ENCODE measurements at places on chromosomes 1 and 21. TPM values are rescaled to one million over a fixed set of nuclear protein-coding genes. Genes with fewer than 3 reads are reported as not detected.

KIF21B gene
- polyA plus RNA-seq = 0.30 TPM

DNA sequence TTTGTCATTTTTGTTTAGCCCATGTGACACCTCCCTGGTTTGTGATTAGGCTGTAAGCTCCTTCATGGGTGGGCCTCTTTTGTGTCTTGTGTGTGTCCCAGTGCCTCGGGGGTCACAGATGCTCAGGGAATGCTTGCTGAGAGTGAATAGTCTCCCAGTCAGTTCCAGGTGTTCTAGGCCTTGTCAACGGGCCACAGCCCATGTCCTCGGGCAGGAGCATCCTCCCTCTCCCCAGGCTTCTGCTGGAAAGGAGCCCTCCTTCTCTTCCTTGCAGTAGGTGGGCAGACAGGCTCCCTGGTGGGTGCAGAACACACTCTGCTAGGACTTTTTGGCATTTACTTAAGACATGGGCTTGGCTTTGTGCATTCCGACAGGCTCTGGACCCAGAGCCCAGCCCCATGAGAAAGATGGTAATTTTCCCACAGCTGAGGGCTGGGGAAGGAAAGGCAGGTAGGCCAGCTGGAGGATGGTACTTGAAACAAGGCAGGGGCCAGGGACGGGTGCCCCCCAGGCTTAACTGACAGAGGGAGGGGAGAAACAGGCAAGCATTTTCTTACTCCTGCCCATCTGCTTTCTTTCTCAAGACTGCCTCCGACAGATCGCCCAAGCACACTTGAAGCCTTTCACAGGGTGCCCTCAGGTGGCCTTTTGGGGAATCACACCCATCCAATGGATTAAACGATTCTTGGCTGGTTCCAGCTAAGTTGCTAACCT is 7.1 kb upstream of the CPLANE2 start:
- DNase-seq = peak; percentile 69

DNA sequence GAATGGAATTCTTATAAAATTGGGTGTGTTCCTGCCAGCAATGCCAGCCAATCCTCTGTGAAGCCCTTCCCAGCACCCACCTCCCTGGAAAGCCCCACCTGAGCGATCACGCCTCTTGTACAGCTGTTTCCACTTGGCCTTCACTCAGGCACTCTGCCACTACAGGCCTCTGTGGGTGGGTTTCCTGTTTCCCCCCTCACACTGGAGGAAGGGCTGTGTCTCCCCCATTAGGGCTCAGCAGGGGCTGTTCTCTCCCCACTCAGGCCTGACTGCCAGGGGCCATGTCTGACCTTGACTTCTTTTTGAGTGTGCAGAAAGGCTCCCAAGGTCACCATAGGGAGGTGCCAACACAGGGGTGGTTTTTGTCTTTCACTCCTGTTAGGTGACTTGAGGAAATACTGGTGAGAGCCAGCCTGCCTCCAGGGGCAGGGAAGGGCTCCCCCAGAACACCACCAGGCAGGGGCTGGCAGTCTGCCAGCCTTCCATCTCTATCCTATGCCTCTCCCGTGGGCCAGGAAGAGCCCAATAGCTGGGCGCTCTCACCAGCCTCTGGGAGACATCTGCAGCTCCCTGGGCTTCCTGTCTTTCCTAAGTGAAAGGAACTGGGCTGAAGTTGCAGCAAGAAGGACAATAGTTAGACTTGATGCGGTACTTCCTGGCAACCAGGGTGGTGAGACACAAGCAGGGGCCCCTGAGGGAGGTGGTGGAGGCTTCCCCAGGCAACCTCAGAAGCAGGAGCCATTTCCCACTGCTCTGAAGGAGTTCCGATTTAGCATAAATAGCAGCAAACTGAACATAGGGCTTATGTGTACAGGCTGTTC is 49.1 kb downstream of the ELK4 start:
- DNase-seq = peak; percentile 41

- DNase-seq = no peak
These were observed 105.3 kb upstream of the BEND5 start for GRCh38 chr1:48882020-48882419.

DNA sequence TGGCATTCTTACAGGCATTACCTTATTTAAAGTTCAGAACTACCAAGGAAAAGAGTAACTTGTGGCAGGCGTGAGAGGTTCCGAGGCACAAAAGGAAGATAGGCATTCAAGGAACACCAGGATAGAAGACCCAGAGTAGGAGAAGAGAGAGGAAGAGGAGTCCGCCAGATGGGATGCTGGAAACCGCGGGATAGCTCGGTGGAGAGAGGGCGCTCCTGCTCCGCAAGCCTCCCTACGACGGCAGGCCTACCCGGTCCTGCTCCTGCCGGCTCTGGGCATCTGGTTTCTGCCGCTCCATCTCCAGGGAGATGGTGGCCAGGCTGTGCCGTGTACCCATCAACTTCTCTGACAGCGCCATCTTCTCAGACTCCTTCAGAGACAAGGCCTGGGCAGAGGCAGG is 5.4 kb upstream of the NBPF1 start:
- peak; percentile 32 for DNase-seq

UBE2U gene
- polyA plus RNA-seq = not detected

- DNase-seq = no peak
These were observed 29.4 kb upstream of the LRRN2 start for GRCh38 chr1:204714861-204715511.

SHISAL2A gene
- polyA plus RNA-seq = 0.08 TPM

DNA sequence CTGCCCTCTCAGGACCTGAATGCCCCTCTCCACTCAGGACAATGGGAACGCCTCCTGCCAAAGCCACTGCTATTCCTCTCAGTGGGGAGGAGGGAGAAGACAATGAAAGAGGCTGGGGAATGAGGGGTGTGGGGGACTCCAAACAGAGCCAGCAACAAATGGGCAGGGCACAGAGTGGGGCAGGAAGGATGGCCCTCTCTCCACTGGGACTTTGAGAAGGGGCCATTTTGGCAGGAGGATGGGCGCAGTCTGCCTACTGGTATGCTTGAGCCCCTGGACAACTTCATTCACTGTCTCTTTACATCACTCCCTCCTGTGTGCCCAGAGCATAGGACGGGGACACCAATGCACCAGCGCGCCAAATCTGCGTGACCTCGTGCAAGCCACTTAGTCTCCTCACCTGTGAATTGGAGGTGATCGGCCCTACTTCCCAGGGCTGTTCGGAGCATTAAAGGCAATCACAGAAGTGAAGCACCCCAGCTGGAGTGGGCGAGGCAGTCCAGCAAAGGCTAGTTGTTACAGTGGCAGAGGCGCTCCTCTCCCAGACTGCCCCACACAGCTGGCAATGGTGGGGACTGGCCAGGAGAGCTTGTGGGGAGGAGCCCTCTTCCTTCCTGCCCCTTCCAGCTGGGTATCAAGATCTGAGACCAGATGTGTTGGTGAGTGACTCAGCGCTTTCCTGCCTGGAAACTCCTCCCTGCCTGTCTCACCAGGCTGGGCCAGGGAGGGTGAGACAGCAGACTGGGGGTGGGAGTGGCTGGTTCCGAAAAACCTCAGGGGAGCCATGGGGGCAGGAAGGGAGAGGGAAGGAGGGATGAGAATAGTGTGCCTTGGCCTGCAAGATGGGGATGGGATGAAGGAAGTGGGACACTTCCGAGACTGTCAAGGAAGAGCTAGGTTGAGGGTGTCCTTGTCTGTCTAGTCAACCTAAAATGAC is 22.4 kb upstream of the SYNC start:
- peak; percentile 87 for DNase-seq

DNA sequence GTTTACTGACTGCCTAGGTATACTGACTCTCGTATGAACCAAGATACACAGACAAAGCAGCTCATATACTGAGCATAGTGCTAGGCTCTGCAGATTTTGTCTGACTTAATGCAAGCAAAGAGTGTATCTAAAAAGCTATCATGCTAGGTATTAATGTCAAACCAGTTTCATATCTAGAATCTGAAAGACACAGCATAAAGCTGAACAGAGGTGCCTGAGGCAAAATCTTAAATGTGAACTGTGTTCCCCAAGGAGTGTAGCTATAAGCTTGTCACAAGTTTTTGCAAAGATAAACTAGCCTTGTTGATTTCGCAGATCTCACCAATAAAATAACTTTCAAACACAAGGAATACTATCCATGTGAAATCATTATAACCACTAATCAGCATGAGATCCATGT is 18.1 kb downstream of the JAK1 start:
- no peak for DNase-seq

TCP10L gene
- 1.9 TPM for polyA plus RNA-seq

GRCh38 chr1:85015826-85016225 is 18.9 kb upstream of the MCOLN2 start:
- DNase-seq = no peak

- no peak for DNase-seq
These were observed 131.0 kb upstream of the RUNX1 start for GRCh38 chr21:35179990-35180540.

S100A9 gene
- 202 TPM for polyA plus RNA-seq

MIA3 gene
- polyA plus RNA-seq = 20.2 TPM

YBEY gene
- 16.5 TPM for polyA plus RNA-seq

DNA sequence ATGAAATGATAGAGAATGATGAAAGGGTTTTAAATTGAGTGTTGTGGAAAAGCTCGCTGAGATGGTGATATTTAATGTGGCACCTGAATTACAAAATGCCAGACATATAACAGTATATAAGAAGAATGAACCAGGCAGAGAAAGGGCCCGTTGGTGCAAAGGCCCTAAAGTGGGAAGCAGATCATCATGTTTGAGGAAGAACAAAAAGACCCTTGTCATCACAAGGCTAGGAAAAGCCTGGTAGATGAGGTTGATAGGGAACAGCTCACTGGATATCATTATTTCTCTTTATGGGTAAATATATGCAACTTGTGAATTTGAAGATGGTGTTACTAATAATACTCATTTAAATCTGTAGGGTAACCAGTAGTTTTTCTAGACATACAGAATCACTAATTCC is 11.0 kb downstream of the RAP1A start:
- DNase-seq = no peak

FMO1 gene
- 0.15 TPM for polyA plus RNA-seq

DNA sequence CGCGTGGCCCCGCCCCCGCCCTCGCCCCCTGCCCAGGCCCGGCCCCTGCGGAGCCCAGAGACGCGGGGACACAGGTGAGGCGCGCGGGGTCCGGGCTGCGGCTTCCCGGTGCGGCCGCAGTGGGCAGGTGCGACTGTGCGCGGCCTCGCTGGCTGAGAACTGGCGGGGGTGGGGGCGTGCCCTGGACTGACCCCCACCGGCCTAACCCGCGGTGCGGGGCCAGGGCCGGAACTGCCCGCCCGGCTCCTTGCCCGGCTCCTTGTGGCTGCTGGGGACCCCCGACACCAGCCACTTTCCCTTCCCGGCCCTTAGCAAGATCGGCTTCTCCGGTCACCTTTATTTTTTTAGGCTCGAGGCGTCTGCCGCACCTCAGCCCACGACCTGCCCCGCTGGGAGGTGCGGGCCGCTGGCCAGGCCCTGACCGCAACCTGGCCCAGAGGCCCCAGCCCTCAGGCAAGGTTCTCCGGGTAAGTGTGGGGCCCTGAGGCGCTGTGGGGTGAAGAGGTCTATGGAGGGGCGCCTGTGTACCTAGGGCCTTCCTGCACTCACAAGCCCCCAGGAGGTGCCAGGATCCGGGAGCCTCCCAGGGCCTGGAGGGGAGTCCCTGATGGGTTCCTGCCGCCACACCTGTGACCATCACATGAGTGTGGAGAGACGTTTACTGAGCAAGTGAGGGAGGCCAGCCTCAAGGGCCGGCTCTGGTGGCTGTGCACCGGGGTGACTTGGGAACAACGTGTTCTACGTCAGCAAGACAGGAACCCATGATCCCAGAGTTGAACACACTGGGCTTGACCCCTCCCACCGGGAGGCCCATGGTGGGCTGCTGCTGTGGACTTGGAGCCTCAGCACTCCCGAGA is at the start of gene SMIM1:
SMIM1 (plus strand) TSS at position 35 of the 857 bp plus-strand sequence. CDS start 2,625 bp downstream, outside the sequence.
- DNase-seq = no peak

OR4F29 gene
- not detected for polyA plus RNA-seq

DNA sequence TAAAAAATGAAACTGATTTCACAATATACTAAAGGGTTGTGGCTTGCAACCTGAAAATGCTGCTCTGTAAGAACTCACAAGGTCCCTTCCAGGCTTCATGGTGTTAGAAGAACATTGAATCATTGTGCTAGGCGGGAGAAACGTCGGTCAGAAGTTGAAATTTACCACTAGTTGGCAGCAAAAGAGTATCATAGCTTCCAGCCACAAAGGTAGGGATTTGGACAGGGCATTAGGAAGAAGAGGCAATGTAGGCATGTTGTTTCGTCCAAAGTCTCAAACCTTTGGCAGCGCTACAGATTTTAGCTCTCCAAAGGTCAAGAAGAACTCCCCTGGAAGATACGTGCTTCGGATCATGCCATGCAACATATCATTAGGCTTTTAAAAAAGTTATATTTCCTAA is 62.5 kb upstream of the ZP4 start:
- no peak for DNase-seq

DNA sequence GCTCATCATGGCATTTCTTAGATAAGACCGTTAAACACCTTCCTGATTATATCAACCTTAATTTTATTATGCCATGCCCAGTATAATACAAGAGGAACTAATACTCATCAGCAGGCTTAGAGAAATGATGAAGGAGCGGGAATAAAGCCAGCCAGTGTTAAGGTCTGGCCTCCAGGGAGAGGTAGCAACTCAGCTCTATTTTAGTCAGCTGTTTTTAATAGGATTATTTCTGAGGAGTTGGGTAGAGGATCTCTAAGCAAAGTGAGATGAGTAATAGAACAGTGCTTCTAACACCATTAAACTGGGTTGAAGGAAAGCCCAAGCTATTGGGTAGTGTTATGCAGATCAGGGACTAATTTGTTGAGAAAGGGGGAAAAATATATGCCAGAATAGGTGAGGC is 921.5 kb downstream of the TTLL7 start:
- DNase-seq = no peak

GRCh38 chr1:241376701-241377100 is 19.7 kb upstream of the RGS7 start:
- DNase-seq = no peak

DNA sequence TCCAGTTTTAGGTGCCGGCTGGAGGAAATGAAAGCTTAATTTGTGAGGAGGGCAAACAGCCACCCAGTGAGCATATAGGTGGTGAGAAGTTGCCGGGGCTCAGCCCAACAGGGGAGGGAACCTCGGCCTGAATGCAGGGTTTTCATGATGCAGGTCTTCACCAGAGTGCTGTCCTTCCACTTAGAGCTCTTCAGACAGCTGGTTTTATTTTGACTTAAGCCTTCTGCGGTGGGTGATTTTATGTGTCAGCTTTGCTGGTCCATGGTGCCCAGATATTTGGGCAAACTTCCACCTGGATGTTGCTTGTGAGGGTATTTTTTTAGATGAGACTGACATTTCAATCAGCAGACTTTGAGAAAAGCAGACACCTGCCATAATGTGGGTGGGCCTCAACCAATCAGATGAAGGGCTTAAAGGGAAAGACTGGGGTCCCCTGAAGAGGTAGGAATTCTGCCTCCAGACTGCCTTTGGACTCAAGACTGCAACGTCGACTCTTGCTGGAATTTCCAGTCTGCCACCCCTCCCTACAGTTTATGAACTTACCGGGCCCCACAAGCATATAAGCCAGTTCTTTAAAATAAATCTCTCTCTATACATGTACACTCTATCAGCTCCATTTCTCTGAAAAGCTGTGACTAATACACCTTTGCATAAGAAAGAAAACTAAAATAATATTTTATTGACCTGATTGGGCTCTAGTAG is 72.8 kb downstream of the RHOU start:
- no peak for DNase-seq

GRCh38 chr1:75630004-75630594 is 19.2 kb upstream of the SLC44A5 start:
- DNase-seq = no peak

KPRP gene
- not detected for polyA plus RNA-seq

GRCh38 chr1:19040010-19040680 is 83.7 kb upstream of the IFFO2 start:
- DNase-seq = no peak

Measured in heart left ventricle (tissue), 16 donors.